Vagina (tissue), 2 donors: ENCODE measurements at places on chromosomes 5 and 9. TPM values are rescaled to one million over a fixed set of nuclear protein-coding genes. Genes with fewer than 3 reads are reported as not detected.

- no peaks in the 10 kb centered on the region for H3K27me3 ChIP-seq
- H3K4me3 ChIP-seq: no peak overlapping the region
- H3K36me3 ChIP-seq: no peaks in the 10 kb centered on the region
- DNase-seq: no peak
- no peaks in the 10 kb centered on the region for H3K4me1 ChIP-seq
Observed at GRCh38 chr5:148746826-148747535, 79.4 kb upstream of the ADRB2 start.

DNA sequence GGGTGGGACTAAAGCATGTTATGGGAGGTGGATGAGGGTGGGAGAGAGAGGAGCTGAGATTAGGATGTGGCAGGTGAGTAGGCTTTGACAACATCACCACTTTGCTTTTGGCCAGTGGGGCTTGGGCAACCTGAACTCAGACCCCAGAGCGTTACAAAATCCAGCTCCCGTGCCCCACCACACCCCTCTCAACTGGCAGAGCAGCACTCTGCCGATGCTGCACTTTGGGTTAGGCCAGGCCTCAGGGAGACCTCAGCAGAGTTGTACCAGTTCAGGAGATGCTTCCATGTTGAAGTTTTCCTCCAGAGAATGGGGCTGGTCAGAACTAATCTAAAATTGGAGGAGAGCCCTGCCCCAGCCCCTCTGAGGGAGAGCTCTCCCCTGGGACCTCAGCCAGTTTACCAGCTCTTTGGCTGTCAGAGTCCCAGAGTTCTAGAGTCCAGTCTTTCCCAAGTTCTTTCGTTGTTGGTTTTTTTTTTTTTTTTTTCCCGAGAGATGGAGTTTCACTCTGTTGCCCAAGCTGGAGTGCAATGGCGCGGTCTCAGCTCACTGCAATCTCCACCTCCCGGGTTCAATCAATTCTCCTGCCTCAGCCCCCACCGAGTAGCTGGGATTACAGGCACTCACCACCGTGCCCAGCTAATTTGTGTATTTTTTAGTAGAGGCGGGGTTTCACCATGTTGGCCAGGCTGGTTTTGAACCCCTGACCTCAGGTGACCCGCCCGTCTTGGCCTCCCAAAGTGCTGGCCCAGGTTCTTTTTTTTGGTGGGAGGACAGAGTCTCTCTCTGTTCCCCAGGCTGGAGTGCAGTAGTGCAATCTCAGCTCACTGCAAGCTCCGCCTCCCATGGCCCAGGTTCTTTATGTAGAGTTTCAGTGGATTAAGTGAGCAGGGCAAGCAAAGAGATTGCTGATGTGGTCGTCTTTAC lies 17.8 kb downstream of the NUDT2 start:
- DNase-seq: no peak
- H3K4me1 ChIP-seq: no peaks in the 10 kb centered on the region
- no peaks in the 10 kb centered on the region for H3K27me3 ChIP-seq
- no peak overlapping the region for H3K27ac ChIP-seq
- H3K4me3 ChIP-seq: no peak overlapping the region

DNA sequence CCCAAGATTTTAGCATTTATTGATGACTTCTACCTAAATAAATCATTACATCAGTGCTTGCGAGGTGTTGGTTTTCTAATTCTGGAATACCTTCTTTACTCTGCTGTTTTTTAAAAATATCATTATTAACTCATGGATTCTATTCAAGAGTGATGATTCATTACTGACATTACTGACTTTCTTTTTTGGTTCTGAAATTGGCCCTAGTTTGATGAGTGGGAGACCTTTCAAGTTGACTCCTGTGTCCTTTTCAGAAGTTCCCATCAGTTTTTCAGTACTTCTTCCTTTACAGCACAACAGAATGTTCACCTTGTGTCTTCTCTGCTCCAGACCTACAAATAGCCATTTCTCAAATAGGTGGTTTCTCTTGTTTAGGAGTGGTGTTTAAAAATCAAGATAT lies 114.1 kb downstream of the PCSK5 start:
- H3K4me3 ChIP-seq: no peak overlapping the region
- H3K4me1 ChIP-seq: peaks cover 9% of the 10 kb centered on the region
- no peaks in the 10 kb centered on the region for H3K27me3 ChIP-seq
- DNase-seq: no peak
- no peak overlapping the region for H3K27ac ChIP-seq
- H3K36me3 ChIP-seq: no peaks in the 10 kb centered on the region

- DNase-seq: no peak
- H3K27me3 ChIP-seq: no peaks in the 10 kb centered on the region
- H3K27ac ChIP-seq: no peak overlapping the region
- no peak overlapping the region for H3K4me3 ChIP-seq
Observed at GRCh38 chr5:144712090-144712489, 541.4 kb downstream of the KCTD16 start.

GRCh38 chr5:16727755-16728325 lies 111.0 kb upstream of the RETREG1 start:
- no peak for DNase-seq
- no peaks in the 10 kb centered on the region for H3K36me3 ChIP-seq
- peaks cover 7% of the 10 kb centered on the region for H3K4me1 ChIP-seq
- no peaks in the 10 kb centered on the region for H3K27me3 ChIP-seq
- H3K27ac ChIP-seq: no peak overlapping the region

DNA sequence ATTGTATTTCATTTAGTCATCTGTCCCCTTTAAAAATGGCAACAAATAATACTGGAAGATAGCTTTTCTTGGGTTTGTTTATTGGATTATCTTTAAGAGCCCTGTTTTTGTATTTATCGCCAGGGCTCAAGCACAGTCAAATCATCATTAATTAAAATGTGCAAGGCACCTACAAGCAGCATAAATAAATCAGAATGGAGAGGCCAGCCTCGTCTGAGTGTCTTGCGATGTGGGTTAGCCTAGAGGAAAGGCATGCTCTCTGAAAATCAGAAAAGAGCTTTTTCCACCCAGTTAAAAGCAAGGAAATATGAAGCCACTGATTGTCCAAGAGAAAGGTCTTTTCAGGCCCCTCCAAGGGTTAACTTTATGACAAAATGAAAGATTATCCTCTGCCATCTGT lies 31.8 kb downstream of the ZFAND5 start:
- no peak overlapping the region for H3K27ac ChIP-seq
- H3K4me1 ChIP-seq: no peaks in the 10 kb centered on the region
- no peaks in the 10 kb centered on the region for H3K27me3 ChIP-seq
- H3K4me3 ChIP-seq: no peak overlapping the region

DNA sequence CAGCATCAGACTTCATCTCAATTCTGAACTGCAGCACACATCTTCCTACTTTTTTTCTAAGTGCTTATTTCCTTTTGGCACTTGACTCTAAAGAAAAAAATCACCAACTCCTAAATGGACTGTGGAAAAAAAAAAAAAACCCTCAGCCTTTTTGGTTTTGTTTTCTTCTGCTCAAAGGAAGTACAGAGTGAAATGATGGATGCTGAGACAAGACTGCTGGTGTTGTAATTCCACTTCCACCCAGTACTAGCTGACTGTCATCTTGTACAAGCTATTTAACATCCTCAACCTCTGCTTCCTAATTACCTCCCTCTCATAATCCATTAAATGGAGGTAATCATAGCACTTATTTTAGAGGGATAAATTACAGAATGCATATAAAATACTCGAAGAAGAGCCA lies 171.5 kb upstream of the GNA14 start:
- no peak for DNase-seq
- no peaks in the 10 kb centered on the region for H3K36me3 ChIP-seq
- no peak overlapping the region for H3K4me3 ChIP-seq
- H3K27ac ChIP-seq: peak overlapping the region; percentile 40
- H3K4me1 ChIP-seq: peaks cover 18% of the 10 kb centered on the region
- H3K27me3 ChIP-seq: no peaks in the 10 kb centered on the region

DNA sequence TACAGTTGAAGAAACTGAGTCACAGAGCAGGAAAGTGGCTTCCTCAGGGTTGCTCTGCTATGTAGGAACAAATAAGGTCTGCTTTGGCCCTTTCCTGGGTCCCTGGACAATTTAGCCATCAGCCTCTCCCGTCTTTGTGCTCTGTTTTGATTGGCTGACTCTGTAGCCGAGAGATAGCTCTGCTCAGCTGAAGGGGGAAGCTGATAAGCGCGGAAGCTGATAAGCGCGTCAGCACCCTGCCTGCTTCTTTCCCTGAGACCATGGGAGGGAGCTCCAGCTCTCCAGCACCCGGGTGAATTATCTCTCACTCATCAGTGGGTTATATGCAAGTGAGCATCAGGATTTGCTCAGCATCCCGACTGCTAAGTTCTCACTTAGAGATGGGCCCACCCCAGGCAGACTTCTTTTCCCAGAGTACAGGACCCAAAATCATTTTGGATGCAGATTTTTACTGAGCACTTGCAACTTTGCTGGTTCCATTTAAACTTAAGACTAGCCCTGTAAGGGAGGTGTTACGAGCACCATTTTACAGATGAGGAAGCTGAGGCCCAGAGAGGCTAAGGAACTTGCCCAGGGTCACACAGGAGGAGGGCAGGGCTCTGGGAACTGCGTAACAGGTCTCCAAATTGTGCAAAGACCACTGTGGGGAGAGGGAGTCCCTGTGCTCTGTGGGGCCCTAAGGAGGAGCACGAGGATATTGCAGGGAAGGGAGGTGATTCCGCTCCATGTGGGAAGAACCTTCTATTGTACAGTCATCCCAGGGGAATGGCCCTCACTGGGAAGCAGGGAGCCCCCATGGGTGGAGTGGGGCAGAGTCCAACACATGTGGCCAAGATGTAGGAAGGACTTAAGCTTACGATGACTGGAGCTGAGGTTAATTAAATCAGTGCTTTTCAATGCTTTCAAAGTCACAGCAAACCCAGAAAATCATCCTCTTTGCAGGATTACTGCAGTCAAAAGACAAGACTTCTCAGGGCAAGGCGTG lies 83.7 kb upstream of the ORM1 start:
- H3K27me3 ChIP-seq: no peaks in the 10 kb centered on the region
- no peak for DNase-seq
- H3K4me3 ChIP-seq: no peak overlapping the region
- H3K36me3 ChIP-seq: no peaks in the 10 kb centered on the region
- H3K27ac ChIP-seq: peak overlapping the region; percentile 15

DNA sequence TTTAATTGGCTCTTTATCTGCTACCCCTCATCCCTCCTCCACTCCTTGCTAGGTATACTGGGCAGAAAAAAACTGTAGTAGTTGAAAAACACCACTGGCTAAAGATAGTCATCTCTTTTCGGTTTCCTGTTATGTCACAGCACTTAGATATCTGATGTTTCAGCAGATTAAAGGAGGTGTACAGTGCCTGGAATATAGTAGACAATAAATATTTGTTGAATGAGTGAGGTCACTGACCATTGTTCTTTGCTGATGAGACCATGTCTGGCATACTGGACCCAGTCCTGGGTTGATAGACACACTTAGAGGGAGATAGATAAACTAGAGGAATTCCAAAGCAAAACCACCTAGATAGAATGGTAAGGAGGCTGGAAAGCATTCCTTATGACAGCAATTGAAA lies 3.2 kb downstream of the GRPEL2 start:
- no peak overlapping the region for H3K4me3 ChIP-seq
- no peaks in the 10 kb centered on the region for H3K27me3 ChIP-seq
- no peak overlapping the region for H3K27ac ChIP-seq
- no peak for DNase-seq

Gene AQP3
- 868 TPM for total RNA-seq

Gene LOX
- 38.8 TPM for total RNA-seq
